ENCODE measurements at places on chromosomes 1 and 21. TPM values are rescaled to one million over a fixed set of nuclear protein-coding genes. Genes with fewer than 3 reads are reported as not detected.

DNA sequence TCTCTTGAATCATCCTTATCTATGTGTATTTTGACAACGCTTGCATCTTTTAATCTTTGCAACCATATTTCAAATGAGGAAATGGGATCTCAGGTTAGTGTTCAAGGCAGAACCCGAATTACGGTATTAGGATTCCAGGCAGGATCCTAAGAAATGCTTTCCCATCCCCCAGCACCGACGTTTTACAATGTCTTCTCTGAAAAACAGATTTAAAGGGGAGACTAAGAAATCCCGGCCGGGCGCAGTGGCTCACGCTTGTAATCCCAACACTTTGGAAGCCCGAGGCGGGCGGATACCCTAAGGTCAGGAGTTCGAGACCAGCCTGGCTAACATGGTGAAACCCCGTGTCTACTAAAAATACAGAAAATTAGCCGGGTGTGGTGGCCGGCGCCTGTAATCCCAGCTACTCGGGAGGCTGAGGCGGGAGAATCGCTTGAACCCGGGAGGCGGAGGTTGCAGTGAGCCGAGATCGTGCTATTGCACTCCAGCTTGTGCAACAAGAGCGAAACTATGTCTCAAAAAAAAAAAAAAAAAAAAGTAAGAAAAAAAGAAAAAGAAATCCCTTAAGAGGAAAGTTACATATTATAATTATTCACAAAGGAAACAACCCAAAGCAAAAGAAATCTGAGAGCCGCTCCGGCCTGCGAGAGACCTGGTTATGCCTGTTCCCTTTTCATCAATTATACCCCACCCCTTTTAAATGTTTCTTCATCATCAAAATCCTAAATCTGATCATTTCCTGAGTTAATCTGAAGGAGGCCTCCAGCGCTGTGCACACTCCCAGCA is 801 bp upstream of the GORAB start:
- DNase-seq: peak; percentile 52

GRCh38 chr21:40164905-40165772 is 297.9 kb downstream of the PCP4 start:
- no peak for DNase-seq

Gene LGALS8
- total RNA-seq: 78.2 TPM

Gene AADACL3
- not detected for total RNA-seq

- peak; percentile 91 for DNase-seq
Measured at GRCh38 chr1:16055613-16056520, 12.3 kb downstream of the CLCNKB start.

Gene DENND2C
- total RNA-seq: 2.6 TPM

Gene GPR157
- total RNA-seq: 49.4 TPM

DNA sequence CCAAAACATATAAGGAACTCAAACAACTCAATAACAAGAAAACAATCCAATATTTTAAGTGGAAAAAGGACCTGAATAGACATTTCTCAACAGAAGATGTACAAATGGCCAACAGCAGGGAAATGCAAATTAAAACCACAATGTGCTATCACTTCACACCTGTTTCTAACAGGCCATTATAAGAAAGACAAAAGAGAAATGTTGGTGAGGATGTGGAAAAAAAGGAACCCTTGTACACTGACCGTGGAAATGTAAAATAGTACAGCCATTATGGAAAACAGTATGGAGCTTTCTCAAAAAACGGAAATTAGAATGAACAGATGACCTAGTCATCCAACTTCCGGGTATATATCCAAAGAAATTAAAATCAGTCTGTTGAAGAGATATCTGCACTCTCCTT is 37.8 kb upstream of the CD2 start:
- no peak for DNase-seq

DNA sequence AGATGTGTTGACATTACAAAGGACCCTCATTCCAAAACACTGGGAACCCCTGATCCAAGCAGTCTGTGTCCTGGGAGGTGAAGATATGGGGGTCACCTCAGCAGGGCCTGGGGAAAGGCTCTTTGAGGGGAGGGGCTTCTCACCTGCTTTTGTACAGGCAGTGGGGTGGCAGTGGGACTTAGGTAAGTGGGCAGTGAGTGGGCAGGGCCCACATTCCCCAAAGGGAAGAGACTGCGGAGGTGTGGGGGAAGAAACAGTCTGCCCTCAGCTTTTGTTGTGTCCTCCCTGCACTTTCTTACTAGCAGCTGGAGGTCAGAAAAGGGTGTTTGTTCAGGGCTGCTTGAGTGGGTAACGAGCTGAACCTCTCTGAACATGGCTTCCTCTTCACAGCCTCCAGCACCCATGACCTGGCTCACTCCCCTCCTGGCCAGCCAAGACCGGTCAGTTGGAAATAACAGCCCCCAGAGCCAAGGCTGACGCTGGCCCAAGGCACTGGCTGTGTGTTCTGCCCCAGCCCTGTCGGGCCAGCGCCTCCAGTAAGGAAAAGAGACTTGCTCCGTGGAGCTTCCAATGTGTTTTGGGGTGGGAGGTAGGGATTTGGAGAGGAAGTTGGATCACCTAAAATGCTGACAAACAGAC is 173.5 kb downstream of the PSMG1 start:
- no peak for DNase-seq

Gene ZNHIT6
- total RNA-seq: 8.2 TPM

DNA sequence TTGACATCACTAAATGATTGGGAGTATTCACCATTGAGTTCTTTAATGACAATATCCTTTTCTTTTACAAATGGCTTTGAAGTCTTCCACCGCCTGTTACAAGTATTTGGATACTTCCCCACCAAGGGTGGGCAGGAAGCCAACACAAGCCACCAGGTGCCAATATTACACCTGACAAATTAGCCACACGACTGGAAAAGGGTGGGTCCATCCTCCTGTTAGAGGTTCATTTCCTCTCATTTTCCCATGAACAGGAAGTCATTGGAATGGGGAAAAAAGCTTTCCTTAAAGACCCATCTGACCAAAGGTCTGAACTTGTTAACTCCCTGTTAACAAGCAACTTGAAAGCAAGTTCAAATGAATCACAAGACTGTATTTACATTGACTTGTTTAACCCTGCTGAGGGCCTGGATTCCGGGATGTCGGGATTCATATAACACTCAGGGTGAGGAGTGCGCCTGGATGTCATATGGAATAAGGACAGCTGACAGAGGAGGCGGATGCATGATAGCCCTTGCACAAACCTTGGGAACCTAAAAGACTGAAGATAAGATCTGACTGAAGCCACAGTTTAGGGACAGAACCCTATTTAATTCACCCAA is 40.5 kb upstream of the PROX1 start:
- DNase-seq: no peak

DNA sequence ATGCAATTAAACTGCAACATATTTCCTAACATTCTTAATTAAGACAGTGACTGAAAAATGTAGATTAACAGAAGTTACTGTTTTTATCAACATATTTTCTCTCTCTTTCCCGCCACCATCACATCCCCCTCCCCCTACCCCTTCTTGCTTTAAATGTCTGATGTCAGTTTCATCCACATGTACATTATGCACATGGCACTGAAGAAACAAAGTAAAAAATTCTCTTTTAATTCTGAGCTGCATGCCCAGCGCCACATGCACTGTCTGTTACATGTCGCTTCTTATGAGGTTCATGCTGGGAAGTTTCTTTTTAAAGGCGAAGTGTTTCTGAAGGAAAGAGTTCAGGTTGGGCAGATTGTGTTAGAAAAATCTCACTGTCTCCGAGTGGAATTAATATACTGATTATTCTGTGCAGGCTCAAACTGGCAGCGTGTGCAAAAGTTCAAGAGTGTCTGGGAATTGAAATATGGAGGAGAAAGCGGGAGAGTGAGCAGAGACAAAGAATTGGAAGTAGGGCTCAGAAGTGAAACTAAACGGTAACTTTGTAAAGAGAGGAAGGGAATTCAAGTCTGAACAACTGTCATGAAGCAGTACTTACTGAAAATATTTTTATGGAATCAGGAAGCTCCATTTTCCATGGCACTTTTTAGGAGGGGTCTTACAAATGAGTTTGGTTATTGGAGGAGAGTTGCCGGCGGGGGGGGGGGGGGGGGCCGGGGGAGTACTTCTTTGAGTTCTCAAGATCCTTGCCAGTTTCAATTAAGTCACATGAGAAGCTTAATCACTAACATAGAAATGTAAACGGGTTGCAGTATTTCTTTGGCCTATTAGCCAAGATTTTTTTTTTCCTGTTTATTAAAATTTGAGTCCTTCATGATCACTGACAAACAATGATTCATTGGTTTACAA is 217.6 kb downstream of the SDCCAG8 start:
- no peak for DNase-seq

GRCh38 chr21:27545754-27546349 is 579.0 kb upstream of the ADAMTS5 start:
- no peak for DNase-seq

DNA sequence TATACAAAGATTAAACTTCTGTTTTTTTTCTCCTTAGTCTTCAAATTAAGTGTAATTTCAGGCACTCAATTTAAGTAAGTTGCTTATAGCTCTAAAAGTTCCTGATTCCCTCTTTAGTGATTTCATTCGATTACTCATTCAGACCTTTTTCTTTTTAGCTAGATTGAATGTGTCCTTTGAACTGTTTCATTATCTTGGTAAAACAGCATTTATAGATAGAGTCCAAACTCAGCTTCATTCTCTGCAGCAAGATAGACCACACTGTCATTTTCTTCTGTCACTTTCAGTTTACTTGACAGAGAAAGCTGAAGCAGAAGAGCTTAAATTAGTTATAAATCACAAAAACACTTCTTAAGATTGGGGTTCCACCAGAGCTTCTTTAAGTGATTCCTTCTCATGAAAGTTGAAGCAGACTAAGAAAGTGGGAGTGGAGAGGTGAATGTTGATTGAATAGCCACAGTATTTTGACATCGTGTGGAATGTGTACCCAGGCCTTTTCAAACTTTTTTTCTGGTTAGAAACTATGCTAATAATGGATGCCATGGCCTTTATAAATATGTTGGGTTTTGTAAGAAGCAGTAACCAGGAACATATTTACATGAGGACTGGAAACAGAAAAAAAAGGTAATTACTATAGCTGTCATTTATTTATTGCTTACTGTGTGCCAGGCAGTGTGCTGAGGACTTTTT is 52.2 kb downstream of the ZBTB40 start:
- no peak for DNase-seq

Gene TFF3
- 1.00 TPM for total RNA-seq

- DNase-seq: no peak
Measured at GRCh38 chr1:238399558-238399957, 508.8 kb upstream of the ZP4 start.

GRCh38 chr21:20511216-20511880 is 486.9 kb upstream of the NCAM2 start:
- DNase-seq: no peak

Measured in Right ventricle myocardium superior (tissue), 1 donor.